Activated CD4-positive, CD25-positive, alpha-beta regulatory T cell (primary cell): ENCODE measurements at places on chromosomes 7 and 10.
A peak's percentile ranks its signal among the peaks of the same experiment; 100 is the strongest.

DNA sequence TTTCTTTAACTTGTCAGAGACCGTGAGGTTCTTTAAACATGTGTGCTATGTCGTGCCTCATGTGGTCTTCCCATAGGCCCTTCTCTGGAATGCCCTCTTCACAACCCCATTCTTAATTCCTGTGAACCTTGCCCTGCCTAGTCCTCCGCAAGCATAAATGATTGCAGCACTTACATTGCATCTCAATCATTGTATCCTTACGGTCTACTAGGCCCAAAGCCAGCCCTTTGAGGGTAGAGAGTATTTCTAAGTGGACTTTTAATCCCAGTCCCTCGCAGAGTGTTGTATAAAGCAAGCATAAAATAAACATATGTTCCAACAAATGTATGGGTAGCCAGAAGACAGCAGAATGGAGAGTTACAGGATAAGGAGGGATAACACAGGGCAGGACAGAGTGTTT, 92.1 kb upstream of the FAM133B start:
- DNase-seq, result no peak

- no peak for DNase-seq
Observed at GRCh38 chr7:106246902-106247711, 37.7 kb downstream of the NAMPT start.

DNA sequence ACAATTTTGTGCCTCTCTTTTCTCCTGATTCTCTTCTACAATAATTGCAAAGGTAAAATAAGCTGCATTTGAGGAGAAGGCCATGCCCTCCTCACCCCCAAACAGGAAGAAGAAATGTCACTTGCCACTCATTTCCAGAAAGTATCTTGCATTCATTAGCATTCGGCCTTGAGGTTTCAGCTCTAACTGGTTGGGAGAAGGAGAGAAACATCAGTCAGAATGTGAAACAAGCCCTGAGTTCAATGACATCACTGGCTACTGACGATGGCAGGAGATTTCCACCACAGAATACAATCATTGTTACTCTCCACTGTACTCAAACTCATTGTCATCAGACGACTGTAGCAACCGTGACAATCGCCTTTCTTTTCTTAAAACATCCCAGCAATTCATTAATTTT, 72.8 kb downstream of the PRKCQ start:
- no peak for DNase-seq

DNA sequence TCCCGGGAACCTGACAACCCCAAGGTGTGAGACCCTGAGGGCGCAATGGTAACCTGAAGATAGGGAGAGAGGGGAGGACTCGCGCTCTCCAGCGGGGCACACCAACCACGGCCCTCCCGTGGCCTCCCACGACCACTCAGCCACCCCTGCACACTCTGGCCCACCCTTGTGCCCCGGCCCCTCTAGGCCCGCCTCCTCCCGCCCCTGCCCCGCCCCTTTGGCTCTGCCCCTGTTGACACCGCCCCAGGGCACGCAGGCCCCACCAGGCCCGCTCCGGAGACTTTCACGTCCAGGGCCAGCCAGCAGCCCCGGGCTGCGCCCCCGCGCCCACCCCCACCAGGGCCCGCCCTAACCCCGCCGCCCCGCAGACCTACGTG, 10.9 kb downstream of the ATG9B start:
- DNase-seq, result no peak

- DNase-seq, result no peak
Observed at GRCh38 chr7:18210377-18210776, 182.7 kb upstream of the PRPS1L1 start.

GRCh38 chr10:19791032-19791431, 25.2 kb upstream of the PLXDC2 start:
- no peak for DNase-seq

DNA sequence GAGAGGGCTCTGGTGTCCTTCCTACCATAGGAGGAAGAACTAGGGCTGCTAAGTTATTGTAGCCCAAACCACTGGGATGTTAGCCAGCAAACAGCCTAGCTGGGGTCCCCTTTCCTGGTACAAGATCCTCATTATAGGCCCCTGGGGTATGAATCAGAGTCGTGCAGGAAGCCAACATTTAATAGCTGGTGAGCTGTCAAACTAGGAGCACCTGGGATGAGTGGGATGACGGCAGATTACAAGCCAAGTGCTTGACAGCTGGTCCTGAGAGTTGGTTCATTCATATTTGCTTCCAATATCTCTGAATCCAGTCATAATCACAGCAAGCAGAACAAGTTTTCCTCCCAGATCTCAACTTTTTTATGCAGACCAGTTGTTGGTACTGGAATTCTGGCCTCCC, 25.1 kb upstream of the DNAJB12 start:
- no peak for DNase-seq

DNA sequence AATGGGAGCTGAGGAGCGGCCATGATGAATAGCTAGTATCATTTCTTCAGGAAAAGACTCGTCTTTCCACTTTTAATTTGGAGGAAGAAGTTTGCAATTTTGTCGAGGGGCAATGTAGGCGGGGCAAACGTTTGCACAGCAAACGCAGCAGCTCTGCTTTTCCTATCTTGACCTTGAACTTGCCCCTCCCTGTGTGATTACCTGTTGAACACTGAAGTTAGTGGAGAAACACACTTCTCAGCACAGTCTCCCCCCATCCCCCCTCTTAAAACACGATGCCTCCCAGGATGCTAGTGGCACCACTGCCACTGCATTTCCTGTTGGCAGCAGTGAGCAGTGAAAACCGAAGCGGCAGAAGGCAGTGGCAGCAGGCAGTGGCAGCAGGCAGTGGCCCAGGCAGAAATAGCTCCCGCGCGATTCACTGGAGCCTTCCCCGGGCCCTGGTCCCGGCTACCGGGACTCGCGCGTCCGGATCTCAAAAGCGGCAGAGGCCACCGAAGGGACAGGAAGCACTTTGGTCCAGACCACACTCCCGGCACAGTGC, at the start of gene EPDR1:
EPDR1 (plus strand) TSS at position 336 of the 544 bp plus-strand sequence. CDS start 300 bp downstream, outside the sequence.
- DNase-seq, result no peak

- DNase-seq, result no peak
Observed at GRCh38 chr7:99843808-99844207, 16.0 kb downstream of the CYP3A43 start.

DNA sequence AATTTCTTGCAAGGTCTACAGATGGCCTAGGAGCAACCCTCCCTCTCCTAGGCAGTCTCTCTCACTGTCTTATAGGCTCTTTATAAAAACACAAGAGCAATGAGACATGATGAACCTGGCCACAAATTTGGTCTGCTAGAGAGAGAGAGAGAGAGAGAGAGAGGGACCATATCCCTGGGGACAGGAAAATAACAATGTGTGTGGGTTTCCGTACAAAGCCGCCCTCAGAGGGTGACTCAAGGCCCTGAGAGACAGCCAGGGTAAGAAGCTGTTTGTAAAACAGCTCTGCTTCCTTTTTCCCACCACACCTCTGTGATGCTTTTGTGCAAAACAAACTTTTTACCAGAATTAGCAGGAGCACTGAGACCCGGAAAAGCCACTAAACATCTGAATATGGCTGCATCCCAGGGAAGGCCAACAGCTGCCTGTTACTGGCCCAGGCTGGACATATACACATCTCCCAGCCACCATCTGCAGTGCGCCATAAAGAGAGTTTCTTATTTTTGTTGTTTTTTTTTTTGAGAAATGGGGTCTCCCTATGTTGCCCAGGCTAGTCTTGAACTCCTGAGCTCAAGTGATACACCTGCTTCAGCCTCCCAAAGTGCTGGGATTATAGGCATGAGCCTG, 18.4 kb downstream of the GIMAP5 start:
- no peak for DNase-seq

- no peak for DNase-seq
Observed at GRCh38 chr10:5354068-5354467, 10.7 kb upstream of the UCN3 start.

GRCh38 chr7:44634839-44635591, 28.6 kb downstream of the OGDH start:
- no peak for DNase-seq

DNA sequence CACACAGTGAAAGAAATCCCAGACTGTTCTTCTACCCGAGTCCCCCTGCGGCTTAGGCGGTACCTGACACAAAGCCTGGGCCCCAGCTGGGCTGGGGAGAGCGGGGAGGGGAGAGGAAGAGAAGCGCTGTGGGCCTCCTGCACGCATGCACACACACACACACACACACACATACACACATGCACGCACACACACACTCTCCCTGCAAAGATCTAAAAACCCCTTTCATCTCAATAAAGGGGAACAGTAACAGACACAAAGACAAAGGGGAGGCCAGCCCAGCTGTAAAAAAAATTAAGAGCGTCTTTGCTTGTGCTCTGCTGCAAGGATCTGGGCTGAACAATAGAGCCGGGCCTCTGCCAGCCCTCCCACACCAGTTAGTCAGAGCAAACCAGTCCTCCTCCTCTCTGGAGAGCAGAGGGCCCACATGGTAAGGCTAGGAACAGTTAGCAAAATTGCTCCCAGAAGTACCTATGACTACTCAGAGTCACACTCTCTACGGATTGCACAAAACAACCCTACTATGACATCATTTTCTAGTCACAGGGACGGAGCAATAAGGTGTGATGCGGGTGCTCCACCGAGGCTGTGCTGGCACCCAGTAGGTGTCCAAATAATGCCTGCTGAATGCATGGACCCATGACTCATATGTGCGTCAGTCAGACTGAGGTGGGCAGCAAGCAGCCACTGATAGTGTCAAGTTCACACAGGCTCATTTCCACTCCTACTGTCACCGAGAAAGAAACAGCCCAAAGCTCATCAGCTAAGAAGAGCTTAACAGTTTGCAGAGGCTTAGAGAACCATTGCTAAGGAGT, 9.2 kb downstream of the ITPRIP start:
- DNase-seq, result peak; percentile 31

DNA sequence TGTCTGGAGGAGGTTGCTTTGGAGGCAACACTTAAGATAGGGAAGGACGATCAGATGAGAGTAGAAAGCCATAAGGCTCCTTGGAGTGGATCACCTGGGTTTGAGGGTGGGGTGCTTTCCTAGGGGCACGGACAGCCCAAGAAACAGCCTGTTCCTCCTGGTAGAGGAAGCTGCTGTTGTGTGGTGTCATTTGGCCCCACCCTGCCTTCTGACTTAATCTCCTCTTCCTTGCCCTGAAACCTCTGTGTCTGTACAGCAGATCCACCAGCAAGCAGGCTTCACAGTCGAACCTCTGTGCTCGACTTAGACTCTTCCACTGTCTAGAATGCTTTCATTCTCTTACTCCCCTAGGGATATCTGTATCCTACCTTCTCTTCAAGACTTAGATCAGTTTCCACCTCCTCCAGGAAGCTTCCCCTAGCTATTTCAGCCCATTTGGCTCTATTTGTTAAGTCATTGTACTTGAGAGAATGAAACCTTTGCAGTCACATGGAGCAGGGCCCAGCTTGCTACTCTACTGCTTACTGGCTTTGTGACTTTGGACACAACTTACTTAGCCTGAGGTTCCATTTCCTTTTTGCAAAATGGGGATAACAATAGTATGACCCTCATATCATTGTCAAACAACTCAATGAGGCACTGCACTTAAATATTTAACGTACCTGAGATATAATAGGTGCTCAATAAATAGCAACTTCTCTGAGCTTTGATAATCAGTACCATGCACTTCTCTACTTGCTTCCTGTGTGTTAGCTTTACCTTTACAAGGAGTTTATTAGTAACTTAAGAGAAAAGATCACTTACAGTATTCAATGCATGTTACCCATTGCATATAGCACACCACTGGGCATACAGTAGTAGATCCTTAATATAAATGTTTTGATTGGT, 5.0 kb downstream of the MXI1 start:
- DNase-seq, result peak; percentile 20

DNA sequence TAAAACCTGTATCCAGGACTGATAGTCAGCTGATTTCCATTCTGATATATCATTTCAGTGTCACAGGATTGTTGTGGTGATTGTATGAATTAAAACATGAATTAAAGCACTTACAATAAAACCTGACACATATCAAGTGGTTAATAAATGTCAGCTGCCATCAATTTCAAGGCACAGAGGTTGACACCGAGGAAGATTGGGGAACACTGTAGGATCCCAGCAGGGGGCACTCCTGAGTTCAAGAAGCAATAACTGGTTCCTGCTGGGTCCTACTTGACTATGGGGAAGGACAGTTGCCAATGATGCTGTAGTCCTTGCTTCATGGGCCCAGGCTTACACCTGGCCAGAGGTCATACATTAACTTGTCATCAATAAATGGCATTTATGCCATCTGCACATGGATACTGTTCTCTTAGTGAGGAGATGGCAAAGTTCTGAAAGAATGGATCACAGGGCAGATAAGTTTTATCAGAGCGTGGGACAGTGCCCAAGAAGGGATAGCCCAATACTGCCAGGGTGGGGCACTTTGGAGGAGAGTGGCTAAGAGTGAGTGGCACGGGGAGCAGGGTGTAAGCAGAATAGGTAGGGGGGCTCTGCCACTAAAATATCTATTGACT, 24.1 kb downstream of the FZD1 start:
- no peak for DNase-seq

DNA sequence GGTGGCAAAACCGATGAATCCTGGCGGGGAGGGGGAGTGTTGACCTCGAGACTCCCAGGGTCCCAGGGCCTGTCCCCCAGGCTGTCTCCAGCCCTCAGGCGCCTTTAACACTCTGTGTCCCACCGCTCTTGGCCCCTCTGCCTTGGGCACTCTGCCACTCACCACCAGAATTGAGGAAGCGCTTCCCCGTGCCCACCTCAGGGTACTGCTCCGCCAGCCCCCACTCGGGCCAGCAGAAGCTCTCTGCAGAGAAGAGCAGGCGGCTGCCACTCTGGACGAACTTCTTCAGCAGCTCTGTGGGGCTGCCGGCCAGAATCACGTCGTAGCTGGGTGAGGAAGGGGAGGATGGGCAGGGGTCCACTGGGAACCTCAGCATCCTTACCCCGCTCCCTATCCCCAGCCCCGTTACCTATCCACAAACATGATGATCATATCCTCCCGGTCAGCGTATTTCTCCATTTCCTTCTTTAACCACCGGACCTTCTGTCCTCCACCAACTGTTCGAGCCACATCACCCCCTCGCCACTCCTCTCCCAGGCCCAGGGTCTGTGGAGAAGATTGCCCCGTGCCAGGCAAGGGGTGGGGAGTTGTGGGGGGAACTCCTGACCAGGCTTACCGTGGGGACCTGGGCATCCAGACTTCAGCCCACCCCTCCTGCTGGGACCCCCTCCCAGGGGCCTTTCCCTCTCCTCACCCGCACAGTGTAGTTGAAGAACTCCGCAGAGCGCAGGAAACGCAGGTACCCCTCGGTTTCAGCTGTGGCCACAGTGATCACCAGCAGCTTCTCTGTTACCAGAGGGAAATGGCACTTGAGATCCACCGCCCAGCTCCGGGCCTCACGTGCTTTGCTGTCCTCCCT, 1.2 kb downstream of the PLOD3 start:
- DNase-seq, result no peak

DNA sequence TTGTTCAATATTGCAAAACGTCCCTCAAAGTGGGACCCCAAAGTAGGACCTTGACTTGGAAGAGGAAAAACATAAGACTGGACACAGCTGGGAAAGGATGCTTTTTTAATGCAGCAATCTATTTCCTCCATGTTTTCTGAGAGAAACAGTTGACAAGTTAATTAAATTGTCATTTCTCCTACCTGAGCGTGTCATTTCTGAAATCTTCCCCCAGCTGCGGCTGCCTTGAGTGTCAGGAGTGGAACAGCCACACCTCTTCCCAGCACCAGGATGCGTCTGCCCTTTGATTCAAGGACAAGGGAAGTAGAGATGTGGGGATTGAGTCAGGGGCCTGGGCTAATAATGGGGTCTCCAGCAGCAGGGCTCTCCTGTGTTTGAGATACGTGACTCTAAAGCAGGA, 171.3 kb downstream of the HECW1 start:
- DNase-seq, result no peak

GRCh38 chr7:23662124-23662983, 17.6 kb upstream of the FAM221A start:
- DNase-seq, result no peak

GRCh38 chr7:111633878-111634277, 71.6 kb upstream of the IMMP2L start:
- no peak for DNase-seq
